ENCODE measurements at places on chromosomes 1 and 21.

- DNase-seq = no peak
Observed at GRCh38 chr1:208722592-208722991, 478.4 kb upstream of the PLXNA2 start.

GRCh38 chr1:16117369-16117768, 38.5 kb downstream of the EPHA2 start:
- DNase-seq = no peak

- no peak for DNase-seq
Observed at GRCh38 chr1:201427963-201428362, 6.4 kb upstream of the TNNI1 start.

GRCh38 chr1:21491488-21492355, 17.5 kb upstream of the ALPL start:
- DNase-seq = peak; percentile 91

GRCh38 chr1:163063610-163064009, 5.6 kb upstream of the RGS4 start:
- no peak for DNase-seq

- DNase-seq = no peak
Observed at GRCh38 chr1:87402241-87403002, 73.7 kb downstream of the LMO4 start.

GRCh38 chr1:163655565-163655964, 333.8 kb downstream of the NUF2 start:
- DNase-seq = no peak

DNA sequence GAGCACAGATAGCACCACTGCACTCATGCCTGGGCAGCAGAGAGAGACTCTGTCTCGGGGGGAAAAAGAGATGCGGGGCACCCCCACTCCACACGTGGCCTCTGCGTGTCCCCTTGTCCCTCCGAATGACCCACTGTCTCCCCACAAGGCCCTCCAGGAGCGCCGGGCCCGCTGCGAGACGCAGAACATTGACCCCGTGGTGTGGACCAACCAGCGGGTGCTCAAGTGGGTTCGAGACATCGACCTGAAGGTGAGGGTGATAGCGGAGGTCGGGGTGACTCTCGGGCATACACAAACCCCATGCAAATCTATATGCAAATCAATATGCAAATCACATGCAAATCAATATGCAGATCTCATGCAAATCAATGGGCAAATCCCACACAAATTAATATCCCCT, 50.3 kb upstream of the TMEM51 start:
- no peak for DNase-seq

GRCh38 chr21:41418393-41418792, 7.6 kb upstream of the MX1 start:
- no peak for DNase-seq

GRCh38 chr1:151501474-151501873, 9.7 kb upstream of the CGN start:
- no peak for DNase-seq

GRCh38 chr1:224789311-224789710, 140.2 kb upstream of the DNAH14 start:
- DNase-seq = no peak

- no peak for DNase-seq
Observed at GRCh38 chr1:205480349-205480985, 24.0 kb upstream of the CDK18 start.

DNA sequence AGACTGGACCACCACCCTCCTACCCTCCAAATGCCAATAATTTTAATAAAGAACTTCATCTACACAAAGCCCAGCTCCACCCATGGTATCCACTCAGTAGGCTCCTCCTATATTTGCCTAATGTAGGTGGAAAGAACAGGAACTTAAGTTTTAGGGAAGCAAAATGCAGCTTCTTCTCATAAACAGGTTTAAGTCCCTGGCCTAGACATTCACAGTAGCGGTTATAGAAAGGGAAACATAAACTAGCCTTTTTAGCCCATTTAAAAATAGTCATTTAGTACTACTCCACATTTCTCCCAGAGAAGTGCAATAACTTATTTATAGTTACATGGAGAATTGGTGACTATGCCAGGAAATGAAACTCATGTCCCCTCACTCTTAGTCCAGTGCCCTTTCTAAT, 56.6 kb upstream of the CPLANE2 start:
- DNase-seq = no peak

GRCh38 chr1:175628548-175629317, 114.7 kb downstream of the TNR start:
- peak; percentile 1 for DNase-seq

- no peak for DNase-seq
Observed at GRCh38 chr1:24003331-24003972, 23.3 kb upstream of the SRSF10 start.

GRCh38 chr1:36475910-36476604, 6.7 kb downstream of the CSF3R start:
- DNase-seq = no peak

DNA sequence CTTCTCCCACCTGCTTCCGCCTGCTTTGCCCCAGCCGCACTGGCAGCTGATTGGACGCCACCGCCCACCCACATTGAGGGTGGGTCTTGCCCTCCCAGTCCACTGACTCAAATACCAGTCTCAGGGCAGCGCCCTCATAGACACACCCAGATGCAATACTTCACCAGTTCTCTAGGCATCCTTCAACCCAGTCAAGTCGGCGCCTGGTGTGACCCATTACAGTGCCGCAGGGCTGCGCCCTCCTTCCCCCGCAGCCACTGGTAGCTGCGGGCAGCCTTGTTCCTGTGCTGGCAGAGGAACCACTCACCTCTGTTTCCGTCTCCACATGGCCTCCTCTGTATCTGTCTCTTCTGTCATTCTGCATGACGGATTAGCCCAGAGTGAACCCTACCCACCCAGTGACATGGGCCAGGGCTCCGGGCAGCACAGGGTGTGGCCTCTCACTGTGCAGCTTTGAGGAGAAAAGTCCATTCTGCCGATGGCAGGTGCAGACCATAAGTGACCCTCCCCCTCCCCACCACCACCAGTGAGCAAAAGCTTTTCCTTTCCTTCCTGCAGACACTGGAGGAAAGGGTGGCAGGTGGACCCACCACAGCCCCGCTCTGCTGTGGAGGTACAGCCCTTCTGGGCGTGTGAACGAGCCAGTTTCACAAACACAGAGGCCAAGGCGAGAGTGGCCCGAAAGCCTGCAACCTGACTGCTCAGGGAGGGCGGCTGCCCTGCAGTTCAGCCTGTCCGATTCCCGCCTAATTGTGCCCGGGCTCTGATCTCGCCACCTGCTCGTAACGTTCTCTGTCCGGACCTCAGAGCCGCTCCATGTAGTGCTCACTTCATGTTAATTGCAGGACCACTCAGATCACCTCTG, 57.1 kb downstream of the FAAP20 start:
- no peak for DNase-seq

DNA sequence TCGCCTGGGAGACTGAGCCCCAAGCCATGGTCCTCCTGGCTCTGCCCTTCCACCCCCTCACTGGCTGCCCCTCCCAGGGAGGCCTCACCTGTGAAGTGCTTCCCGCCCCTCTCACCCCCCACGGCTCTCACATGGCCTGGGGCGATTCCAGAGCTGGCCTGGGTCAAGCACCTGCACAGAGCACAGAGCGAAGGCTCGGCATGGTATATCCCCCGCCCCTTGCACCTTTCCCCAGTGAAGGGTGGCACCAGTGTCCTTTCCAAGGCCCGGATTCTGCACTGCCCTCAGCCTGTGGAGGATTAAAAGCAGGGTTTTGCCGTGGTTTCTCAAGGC, 1.1 kb upstream of the AJAP1 start:
- DNase-seq = no peak

DNA sequence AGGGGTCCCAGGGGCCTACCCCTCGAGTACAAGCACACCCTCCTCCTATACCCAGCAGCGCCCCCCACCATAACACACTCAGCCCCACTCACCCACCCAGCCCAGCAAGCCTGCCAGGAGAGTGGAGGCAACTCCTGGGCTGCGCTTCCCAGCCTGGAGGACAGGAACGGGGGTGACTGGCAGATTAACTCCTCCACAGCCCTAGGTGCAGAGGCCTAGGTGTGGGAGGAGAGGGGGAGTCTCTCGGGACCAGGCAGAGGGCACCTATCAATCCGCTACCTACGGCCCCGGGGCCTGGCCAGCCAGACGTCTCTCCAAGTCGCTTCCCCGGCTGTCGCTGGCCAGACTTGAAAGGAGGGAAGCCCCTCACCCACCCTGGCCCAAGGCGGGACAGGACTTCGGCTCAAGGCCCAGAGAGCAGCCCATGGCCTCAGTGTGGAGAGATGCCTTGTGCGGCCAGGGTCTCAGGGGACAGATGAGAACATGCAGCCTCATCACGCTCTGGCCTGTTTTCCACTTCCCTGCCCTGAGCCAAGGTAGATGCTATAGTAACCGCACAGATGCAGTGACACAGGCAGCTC, 24.9 kb downstream of the MATN1 start:
- DNase-seq = no peak

DNA sequence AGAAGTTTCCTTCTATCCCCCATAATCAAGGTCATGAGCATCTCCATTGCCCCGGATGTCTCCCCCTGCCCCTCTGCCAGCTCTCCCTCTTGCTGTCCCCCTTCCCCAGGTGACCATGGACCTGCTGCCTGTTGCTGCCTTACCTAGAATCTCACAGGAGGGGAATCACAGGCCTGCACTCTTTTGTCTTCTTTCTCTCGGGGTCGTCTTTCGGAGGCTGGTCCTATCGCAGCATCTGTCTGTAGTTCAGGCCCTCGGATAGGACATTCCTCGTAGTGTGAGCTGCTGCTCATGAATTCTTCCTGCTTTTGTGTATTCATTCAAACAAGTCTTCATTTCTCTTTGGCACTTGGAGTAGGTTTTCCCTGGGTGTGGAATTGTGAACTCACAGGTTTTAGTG, 39.9 kb upstream of the ACTRT2 start:
- DNase-seq = no peak

DNA sequence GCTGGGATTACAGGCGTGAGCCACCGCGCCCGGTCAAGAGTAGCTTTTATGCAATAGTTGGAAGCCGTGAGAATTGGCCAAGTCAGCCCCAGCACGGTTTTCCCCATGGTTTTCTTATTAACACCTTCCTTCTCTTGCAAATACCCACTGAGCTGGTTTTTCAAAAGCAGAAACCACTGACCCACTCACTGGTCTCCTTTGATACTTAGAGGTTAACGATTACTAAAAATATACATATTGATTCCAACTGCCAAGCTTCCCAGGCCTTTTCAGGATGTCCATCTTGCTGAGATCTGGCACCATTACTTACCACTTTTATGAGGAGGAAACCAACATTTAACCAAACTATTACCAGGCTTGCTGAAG, 25.9 kb upstream of the TARDBP start:
- DNase-seq = no peak

- no peak for DNase-seq
Observed at GRCh38 chr1:36773827-36774541, 260.3 kb downstream of the GRIK3 start.

DNA sequence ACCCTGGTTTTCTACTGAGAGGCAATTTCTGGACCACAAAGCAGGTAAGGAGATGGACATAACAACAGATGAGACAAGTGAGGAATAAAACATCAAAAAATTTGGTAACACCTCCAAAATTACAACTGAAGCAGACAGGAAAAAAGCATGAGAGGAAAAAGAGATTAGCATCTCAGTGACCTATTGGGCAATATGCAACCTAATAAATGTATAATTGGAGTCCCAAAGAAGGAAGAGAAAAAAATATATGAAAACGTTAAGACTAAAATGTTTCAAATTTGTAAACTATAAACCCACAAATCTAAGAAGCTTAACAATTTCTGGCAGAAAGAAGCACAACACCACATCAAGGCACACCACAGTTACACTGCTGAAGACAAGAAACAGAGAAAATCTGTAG, 208.2 kb upstream of the TNR start:
- no peak for DNase-seq

- no peak for DNase-seq
Observed at GRCh38 chr1:74763807-74764206, 30.9 kb downstream of the TYW3 start.

DNA sequence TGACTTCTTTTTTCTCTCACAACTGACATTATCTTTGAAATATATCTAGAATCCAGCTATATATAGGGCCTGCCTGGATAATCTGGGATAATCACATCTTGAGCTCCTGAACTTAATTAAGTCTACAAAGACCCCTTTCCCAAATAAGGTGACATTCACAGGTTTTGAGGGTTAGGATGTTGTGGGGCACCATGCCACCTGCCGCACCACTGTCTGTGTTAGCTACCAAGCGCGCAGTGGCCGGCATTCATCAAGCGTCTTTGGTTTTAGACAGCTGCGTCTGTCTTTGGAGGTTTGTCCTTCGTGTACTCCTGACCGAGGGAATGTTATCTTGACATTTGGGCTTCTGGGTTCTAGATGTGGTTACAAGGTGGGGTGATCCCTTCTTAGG, 7.5 kb downstream of the TRAPPC10 start:
- DNase-seq = no peak

GRCh38 chr21:43827015-43827611, 37.7 kb downstream of the RRP1 start:
- no peak for DNase-seq

GRCh38 chr1:30111431-30111830, 612.0 kb downstream of the MATN1 start:
- peak; percentile 29 for DNase-seq

GRCh38 chr1:167462341-167462740, 56.0 kb downstream of the CD247 start:
- no peak for DNase-seq

- no peak for DNase-seq
Observed at GRCh38 chr1:147726168-147726567, 34.2 kb downstream of the GJA5 start.

GRCh38 chr1:230823426-230823825, 44.9 kb downstream of the C1orf198 start:
- no peak for DNase-seq
